AG04449 (cell line): ENCODE measurements at places on chromosomes 4 and X.

GRCh38 chrX:10237241-10237640 lies 80.5 kb downstream of the CLCN4 start:
- DNase-seq, result no peak

DNA sequence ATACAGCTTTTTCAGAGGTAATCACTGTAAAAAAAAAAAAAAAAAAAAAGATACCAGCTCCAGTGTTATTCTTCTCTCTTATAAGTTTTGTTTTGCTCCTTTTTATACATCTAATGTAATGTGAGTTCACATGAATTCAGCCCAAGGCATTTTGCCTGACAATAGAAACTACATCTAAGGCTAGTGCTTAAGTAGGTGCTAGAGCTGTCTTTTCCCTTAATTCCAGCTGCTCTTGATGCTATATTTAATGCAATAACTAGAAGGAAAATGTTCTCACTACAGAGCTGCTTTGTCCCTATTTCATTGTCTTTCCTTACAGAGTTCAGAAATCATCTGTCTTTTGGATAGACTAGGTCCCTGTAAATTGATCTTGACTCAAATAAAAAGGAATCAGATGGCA lies 150.1 kb downstream of the NAA11 start:
- no peak for DNase-seq

DNA sequence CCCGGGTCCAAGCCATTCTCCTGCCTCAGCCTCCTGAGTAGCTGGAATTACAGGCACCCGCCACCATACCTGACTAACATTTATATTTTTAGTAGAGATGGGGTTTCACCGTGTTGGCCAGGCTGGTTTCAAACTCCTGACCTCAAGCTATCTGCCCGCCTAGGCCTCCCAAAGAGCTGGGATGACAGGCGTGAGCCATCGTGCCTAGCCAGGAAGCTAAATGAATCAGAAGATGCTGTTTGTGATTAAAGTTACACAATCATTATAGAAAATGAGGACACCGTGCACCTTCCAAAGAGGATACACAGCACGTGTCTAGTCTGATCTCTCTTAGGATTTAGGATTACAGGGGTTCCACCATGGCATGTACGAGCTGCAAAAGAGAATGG lies 99.6 kb downstream of the DHRSX start:
- DNase-seq, result no peak

GRCh38 chr4:74950200-74950599 lies 17.3 kb downstream of the PARM1 start:
- no peak for DNase-seq

GRCh38 chr4:108398836-108399235 lies 221.5 kb upstream of the RPL34 start:
- no peak for DNase-seq

- no peak for DNase-seq
Measured at GRCh38 chr4:145842224-145842887, 96.3 kb downstream of the ZNF827 start.

DNA sequence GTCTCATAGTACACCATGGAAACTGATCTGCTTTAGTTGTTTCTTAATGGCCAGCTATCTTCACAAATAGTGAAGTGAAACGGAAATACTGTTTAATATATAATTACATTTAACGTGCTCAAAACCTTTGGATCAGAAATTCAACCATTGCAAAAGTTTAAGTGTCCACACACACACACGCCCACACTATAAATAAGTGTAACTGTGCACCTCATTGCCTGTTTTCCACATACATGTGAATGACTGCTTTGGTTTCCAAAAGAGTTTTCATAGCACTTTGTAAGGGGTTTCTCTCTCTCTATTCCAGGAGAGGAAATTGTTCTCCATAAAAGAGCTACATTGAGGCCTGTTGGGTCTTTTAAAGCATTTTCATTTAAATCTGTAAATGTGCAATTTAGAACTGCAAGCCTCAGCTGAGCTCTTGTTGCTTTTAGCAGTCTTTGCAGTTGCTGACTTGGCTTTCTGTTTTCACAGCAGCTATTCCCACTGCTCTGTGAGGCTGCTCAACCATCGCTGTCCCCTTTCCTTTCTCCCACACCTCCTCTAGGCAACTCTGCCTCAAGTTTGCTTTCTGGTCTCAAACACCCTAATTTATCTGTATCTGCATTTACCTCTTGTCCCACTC lies 94.5 kb downstream of the RAPGEF2 start:
- no peak for DNase-seq

- DNase-seq, result no peak
Measured at GRCh38 chr4:10942156-10942555, 257.6 kb upstream of the CLNK start.

DNA sequence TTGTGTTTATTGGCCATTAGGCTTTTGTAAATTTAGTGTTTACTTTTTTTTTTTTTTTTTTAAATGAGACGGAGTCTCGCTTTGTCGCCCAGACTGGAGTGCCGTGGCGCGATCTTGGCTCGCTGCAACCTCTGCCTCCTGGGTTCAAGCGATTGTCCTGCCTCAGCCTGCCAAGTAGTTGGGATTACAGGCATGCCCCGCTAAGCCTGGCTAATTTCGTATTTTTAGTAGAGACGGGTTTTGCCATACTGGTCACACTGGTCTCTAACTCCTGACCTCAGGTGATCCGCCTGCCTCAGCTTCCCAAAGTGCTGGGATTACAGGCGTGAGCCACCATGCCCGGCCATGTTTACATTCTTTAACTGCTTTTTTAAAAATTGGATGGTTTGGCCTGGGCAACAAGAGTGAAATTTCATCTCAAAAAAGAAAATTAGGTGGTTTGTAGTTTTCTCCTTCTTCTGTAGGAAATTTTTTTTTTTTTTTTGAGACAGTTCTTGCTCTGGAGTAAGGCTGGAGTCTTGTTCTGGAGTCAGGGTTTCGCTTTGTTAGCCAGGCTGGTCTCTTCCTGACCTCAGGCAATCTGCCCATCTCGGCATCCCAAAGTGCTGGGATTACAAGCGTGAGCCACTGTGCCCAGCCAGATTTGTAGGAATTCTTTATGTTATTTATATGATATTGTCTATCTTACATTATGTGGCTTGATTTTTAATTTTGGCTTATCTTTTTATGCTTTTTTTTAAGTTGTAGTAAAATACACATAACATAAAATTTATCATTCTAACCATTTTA lies 15.1 kb downstream of the UBE2K start:
- DNase-seq, result no peak

DNA sequence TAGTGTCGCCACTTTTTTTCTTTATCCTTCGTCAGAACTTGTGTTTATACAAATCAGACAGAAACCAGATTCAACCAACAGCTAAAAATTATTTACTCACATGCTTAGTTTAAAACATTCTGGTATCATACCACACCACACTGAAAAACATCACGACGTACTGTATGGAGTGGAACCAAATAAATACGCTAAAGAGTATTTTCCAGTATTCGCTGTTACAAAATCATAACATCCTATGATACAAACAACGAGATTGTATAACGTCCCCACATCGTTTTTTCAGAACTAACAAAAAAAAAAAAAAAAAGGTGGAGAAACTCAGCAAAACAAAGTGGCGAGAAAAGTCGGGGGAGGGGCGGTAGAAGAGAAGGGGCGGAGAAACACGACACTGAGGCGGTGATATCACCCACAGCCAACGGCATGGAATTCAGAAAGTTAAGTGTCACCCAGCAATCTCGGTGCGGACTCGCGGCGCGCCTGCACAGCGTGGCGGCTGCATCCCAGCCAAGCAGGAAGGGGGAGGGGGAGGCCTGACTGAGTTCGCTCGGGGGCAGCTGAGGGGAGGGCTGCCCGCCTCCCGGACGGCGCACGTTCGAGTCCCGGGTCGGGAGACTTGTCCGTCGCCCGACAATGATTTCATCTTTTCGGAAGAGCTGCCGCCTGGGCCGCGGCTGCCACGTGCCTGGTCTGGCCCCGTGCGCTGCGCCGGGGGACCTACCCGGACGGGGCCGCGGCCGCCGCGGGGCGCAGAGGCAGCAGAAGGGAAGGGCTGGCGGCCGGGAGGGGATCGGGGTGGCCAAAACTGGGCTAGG lies 920 bp downstream of the SETD7 start:
- no peak for DNase-seq

DNA sequence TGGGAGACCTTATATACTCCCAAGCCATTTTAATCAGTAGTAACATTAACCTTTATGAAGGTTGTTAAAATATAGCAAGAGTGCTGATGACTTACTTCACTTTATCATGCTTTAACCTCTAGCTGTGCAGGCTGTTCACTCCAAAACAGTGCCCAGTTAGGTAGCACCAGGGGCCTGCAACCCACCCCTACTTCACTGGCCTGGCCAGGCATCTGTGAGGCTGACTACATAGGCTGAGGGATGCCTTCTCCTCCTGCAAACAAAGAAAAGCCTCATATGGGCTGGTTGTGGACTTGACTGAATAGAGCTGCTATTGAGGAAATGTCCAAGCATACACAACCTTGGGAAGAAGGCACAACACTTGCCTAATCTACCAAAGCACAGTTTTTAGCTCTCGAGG lies 172.8 kb downstream of the SHROOM3 start:
- DNase-seq, result no peak

- DNase-seq, result no peak
Measured at GRCh38 chr4:87500092-87500462, 29.1 kb downstream of the SPARCL1 start.

DNA sequence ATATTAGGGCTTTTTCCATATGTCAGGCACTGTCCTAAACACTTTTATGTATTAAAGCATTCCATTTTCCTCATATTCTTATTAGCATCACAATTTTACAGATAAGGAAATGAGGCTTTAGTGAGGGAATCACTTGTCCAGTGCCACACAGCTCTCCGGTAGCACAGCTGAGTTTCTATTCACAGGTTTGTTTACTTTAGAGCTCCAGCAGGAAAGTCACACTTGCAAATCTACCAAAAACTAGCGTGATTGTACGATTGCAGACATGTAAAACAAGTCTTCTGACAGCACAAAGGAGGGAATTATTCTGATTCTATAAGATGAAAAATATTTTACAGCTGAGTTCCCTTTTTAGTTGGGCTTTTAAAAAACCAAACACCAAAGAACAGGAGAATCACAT lies 472.1 kb downstream of the TMA16 start:
- no peak for DNase-seq

DNA sequence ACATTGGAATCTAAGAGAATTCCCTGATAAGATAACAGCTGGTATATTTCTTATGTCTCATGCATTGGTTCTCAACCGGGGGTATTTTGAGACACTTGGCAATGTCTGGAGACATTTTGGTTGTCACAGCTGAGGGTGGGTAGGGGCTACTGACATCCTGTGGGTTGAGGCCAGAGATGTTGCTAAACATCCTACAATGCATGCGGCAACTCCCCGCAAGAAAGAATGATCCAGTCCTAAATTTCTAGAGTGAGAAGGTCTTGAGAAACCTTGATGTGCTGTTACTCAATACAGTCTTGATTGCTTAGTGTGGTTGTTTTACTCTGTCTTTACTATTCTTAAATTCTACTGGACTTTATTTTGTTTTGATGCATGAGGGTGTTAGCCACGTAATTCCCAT lies 287.2 kb downstream of the FRMPD4 start:
- no peak for DNase-seq

DNA sequence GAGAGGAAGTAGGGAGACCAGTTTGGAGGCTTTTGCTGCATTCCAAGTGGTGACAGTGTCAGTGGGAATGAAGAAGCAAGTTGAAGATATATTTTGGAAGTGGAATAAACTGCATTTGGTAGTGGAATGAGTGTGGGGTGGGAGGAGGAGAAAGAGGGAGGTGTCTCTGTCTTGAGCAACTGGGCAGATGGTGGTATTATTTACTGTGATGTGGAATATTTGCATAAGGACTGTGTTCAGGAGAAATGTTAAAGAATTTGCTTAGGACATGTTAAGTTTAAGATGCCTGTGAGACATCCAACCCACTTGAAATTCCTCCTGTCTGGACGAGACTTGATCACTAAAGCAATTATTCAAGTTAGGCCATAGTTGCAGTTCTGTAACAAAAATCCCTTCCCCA lies 448.9 kb upstream of the AMOT start:
- DNase-seq, result no peak

- DNase-seq, result no peak
Measured at GRCh38 chr4:142354794-142355420, 491.2 kb downstream of the INPP4B start.

GRCh38 chrX:103362474-103362873 lies 6.2 kb downstream of the TCEAL9 start:
- no peak for DNase-seq

DNA sequence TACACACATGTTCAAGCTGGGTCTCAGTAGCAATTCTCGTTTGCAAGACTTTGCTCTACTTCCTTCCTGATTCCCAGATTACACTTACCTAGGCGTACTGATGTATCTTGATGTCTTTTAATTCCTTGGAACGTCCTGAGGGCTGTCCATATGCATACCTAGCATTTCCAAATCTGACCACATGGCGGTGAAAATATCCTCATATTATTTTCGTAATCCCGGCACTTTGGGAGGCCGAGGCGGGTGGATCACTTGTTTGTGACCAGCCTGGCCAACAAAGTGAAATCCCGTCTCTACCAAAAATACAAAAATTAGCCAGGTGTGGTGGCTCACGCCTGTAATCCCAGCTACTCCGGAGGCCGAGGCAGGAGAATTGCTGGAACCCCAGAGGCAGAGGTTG lies 1786.3 kb upstream of the TENM3 start:
- no peak for DNase-seq

GRCh38 chr4:123522081-123522480 lies 125.5 kb downstream of the SPRY1 start:
- no peak for DNase-seq

DNA sequence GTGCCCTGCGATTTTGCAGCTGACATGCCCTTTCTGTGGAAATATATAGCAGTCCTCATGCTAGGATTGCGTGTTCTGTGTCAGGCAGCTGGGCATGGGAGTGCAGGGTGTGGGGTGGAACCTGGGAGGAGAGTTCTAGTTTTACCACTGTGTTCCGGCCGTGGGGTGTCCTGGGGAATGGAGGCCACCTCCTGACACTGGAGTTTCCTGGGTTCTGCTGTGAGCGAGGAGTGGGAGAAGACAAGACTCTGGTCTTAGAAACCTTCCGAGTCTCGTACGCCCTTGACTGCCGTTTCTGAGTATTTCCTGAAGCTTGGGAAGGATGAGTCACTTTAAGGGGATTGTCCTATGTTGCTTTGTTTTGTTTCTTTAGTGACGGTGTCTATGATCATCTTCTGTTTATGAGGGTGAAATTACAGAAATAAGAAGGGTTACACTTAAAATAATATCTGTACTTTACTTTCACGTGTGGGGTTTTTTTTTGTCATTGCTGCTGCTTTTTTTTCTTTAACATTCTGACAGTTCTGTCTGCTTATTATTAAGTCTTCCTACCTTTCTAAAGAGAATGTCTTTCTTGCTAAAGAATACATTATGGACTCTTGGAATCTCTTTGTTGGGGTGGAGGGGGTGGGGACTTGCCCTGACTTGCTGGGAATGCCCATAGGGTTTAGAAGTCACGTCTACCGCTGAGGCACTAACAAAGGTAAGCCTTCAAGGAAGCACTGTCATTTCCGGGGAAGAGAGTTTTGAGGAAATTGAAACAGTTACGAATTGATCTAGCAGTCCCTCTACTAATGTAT lies 19.1 kb downstream of the CD99 start:
- DNase-seq, result peak; percentile 41

- DNase-seq, result no peak
Measured at GRCh38 chrX:109890910-109891502, 111.9 kb upstream of the TMEM164 start.

- DNase-seq, result no peak
Measured at GRCh38 chrX:19629541-19629940, 114.2 kb upstream of the MAP3K15 start.
